Fibroblast of the aortic adventitia (primary cell): ENCODE measurements at places on chromosomes 12 and 14.
A peak's percentile ranks its signal among the peaks of the same experiment; 100 is the strongest.

- no peak for DNase-seq
Measured at GRCh38 chr14:95502381-95502950, 14.0 kb downstream of the SYNE3 start.

GRCh38 chr12:15601210-15601800 lies 187.9 kb downstream of the EPS8 start:
- peak; percentile 91 for DNase-seq

DNA sequence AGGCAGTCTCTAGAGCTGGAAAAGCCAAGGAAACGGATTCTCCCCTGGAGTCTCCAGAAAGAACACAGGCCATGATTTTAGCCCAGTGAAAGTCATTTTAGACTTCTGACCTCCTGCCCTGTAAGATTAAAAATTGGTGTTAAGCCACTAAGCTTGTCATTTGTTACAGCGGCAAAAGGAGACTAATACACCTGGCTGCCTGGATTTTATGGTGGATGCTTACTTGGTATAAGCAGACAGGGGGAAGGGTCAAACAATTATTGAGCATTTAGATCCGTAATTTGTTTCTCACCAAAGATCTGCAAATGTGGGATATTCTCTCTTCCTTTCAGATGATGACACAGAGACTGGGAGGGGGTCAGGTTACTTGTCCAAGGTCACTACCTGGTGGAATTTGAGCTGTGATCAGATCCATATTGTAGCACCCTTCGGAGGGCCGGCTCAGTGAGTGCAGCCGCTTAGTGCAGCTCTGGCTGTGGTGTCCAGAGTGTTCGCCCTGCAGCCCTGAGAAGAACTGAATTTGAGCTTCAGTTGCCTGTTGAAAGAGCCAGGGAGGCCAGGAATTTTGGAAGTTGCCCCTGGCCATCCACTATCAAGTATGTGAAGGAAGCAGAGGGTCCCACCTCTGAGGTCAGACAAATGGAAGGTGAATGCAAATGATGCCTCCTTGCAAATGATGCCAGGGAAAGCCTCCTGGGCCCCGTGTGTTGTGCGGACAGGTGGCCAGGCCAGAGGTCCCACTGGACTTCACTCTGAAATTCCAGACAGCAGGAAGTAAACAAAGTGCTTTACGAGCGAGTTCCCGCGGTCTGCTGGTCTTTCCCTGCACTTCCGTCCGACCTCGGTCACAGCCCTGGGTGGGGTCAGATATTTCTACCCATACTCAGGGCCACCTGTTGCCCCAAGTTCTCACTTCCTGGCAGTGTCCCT lies 15.1 kb downstream of the GLRX5 start:
- no peak for DNase-seq

GRCh38 chr14:91142214-91142668 lies 28.4 kb downstream of the DGLUCY start:
- no peak for DNase-seq

DNA sequence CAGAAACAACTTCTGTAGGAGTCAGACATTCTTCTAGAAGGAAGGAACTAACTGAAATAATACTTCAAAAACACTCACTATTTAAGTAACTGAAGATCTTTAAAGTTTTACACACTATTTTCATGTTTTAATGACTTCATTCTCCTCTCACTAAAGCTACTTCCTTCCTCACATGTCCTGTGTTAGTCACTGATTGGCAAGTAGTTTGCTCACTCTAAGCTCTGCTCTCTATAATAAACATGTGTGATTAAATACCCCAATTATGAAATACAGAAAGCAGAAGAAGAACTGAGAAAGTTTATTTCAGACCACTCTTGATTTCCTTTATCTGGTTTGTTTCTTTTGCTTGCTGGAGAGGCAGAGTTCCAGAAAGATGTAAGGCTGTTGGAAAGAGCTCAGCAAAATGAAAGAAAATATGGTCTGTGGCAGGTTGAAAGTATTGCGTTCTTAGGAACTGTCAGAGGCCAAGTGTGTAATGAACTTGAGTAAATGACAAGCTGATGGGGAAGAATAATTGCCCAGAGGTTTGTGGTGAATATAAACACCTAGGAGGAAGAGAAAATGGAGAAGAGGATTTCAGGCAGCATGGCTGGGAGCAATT lies 522.0 kb upstream of the SEL1L start:
- no peak for DNase-seq

DNA sequence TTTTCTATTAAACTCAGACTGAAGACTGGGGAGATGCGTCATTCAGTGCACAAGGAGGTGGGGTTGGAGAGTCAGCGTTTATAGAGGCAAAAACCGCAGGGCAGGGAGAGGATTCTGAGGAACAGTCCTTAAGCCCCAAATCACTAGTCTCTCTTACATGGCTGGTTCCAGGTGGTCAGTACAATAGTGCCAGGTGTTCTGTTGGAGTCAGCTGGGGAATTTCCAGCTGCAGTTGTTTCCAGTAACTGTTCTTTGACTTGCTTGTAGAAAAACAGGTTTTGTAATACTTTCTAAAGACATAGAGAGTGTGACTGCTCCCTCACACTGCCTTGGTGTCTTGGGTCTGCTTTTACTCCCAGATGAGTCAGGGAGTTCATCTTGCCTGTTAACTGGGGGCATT lies 192.2 kb downstream of the TMTC3 start:
- DNase-seq = peak; percentile 27

- DNase-seq = no peak
Measured at GRCh38 chr12:46265734-46266133, 3.1 kb downstream of the SLC38A1 start.

- DNase-seq = no peak
Measured at GRCh38 chr12:96521895-96522682, 32.7 kb downstream of the CFAP54 start.

DNA sequence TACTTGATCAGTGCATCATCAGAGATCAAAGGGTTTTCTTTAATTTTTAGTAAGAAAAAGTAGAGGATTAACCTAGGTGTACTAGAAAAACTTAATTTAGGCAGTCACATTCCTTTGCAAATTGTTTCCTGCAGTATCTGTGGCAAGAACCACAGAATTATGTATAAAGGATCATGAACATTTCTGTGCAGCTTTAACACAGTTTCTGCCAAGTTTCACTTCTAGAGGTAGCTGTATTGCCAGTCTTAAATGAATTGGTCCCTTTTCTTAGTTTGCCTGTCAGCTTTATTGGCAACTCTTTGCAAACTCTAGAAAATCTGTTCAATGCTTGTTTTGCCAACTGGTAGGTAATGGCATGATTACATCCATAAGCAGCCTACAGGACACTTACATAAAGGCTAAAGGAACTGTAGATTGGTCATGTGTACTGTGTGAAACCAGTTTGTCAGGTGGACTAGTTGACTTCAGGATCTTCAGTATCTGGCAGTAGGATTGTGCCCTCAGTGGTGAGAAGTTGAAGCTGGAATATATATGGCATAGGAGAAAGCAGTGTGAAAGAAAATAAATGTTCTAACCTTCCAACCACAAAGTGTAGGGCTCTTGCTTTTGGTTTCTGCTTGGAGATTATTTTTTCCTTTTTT lies 75.9 kb downstream of the TTLL5 start:
- DNase-seq = no peak

- no peak for DNase-seq
Measured at GRCh38 chr14:70735043-70735442, 74.3 kb downstream of the MAP3K9 start.

GRCh38 chr14:104545942-104546501 lies 33.5 kb upstream of the C14orf180 start:
- no peak for DNase-seq

DNA sequence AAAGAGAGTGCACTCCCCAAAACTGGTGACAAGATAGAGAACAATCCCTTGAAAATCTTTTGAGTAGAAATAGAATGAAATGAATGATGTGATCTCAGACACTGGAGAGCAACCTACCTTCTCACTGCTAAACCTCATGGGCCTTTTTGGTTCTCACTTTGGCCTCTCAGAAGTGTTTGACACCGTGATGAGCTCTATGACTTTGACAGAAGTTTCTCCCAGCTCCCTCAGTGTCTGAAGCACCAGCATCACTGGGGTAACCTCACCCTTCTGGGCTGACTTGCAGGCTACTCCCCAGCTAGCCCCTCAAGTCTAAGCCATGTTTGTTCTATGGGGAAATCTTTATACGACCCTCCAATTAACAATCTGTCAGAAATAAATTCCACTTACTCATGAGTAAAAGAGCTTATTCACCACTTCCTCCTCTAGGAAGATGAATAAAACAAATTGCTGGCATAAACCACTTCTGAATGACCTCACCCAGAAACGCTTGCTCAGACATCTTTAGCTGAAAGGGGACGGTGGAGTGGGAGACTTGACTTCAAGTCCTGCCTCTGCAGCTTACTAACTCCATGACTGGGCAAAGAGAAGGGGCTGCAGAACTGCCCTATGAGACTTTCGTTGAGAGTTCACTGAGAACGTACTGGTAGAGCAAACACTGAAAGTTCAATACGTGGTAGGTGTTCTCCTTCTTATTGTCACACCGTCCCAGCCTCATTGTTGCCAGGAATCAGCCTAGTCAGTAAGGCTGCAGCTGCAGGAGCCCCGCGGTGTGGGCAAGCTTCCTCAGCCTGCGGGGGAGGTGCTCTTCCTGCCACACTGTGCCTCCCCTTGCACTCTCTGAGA lies 46.5 kb downstream of the ST8SIA1 start:
- DNase-seq = peak; percentile 52

DNA sequence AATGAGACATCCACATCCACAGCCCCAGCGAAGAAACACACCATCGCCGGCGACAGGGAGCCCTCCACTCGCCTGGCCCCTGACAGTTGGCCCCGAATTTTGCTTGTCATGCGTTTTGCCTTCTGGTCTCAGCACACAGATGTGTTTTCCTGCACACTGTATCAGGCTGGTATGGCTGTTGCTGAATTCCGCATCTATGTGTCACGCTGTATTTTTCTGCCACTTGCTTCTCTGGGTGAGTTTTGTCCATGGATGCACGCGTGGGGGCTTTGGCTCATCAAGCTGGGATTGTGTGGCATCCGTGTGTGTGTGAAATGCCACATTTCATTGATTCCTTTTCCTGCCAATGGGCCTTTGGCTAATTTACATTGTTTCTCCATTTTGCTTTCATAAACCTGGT lies 26.5 kb downstream of the ARL6IP4 start:
- peak; percentile 35 for DNase-seq

DNA sequence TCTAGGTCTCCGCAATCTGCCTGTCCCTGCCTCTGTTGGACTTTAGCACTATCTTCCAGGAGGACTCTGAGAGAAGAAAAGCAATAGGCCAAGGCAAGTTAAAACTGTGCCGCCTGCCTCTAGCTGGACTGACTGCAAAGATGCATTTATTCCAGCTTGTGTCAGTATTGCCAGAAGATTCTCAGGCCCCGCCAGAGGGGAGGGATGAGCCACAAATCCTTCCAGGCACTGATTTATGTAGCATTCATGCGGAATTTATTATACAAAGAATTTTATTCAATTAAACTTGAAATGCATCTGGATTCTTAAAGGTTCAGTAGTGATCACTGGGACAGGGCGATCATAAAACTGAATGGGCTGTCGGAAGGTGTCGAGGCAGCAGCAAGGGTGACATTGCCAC lies 19.8 kb downstream of the MMAB start:
- DNase-seq = no peak

DNA sequence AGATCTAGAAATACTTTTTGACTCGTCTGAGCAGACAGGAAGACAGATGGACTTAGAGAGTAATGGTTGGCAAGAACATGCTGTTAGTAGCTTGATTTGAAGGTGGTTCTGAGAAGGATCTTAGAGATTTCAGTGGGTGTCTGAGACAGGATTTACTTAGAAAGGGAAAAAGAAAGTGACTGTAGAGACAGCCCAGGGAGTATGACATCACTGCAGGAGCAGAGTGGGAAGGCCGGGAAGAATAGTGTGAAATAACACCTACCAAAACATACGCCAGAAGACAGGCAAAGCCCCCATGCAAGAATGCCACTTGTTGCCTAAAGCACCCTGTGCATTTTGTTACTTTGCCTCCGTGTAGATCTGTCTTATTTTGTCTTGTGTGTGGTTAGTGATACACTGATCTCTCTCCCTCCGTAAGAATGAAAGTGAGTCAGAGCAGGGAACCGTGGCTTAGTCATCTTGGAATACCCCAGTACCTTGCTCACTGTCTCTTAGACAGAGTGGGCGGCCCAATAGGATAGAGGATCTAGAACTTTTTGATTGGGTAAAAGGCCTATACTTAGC lies 161.3 kb upstream of the IFNG-AS1 start:
- DNase-seq = peak; percentile 93

- peak; percentile 43 for DNase-seq
Measured at GRCh38 chr14:36976571-36977023, 195.8 kb downstream of the SLC25A21 start.

GRCh38 chr14:54472315-54472714 lies 16.5 kb downstream of the GMFB start:
- DNase-seq = no peak

DNA sequence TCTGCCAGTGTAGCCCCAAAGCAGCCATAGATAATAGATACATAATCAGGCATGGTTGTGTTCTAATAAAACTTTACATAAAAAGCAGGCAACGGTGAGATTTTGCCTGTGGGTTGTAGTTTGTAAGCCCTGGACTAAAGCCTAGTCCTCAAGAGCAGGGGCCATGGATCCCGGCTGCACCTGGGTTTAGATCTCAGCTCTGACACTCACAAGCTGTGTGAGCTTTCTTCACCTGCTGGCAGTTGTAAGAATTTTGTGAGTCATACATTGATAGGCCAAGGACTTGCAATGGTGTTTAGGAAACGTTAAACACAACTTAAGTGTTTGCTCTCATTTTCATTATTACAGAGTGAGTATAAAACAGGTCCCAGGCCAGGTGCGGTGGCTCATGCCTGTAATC lies 395.8 kb upstream of the TBX3 start:
- no peak for DNase-seq

- DNase-seq = no peak
Measured at GRCh38 chr14:104664588-104664987, 24.8 kb upstream of the INF2 start.

DNA sequence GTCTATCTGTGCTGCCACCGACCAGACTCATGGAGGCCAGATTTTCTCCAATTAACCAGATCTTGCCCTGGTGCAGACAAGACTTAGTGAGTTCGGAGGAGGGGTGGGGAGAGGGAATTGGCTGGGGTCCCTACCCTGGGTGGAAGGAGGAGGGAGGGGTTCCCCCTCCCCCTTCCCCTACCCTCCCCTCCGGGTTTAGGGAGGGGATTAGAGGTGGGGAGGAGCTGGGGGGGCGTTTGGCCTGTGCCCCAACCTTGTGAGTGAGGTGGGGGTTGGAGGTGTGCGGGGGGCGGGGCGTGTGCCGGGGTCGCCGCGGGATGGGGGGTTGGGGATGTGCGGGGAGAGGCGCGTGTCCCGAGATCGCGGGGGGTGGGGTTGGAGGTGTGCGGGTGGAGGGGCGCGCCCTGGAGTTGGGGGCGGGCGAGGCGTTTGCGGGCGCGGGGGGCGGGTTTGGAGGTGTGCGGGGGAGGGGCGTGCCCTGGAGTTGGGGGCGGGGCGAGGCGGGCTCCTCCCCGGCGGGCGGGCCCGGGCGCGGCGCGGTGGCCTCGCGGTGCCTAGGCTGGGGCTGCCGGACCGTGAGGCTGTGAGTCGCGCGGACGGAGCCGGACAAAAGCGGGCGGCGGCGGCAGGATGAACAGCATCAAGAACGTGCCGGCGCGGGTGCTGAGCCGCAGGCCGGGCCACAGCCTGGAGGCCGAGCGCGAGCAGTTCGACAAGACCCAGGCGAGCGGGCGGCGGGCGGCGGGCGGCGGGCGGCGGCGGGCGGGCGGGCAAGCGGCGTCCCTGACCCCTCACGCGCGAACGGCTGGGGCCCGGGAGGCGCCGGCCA lies at the start of gene HIP1R:
Gene HIP1R (plus strand): TSS at position 537 of the 829 bp plus-strand sequence. CDS start 94 bp downstream, at position 631.
- DNase-seq = no peak

GRCh38 chr12:123076604-123077297 lies 74.1 kb downstream of the PITPNM2 start:
- no peak for DNase-seq

- DNase-seq = no peak
Measured at GRCh38 chr12:19482551-19483109, 43.3 kb downstream of the AEBP2 start.
